NCI-H2107 (cell line): ENCODE measurements at places on chromosomes 1 and 21.
A peak's percentile ranks its signal among the peaks of the same experiment; 100 is the strongest.

GRCh38 chr1:176926330-176927086 lies 238.0 kb downstream of the ASTN1 start:
- no peak for DNase-seq

DNA sequence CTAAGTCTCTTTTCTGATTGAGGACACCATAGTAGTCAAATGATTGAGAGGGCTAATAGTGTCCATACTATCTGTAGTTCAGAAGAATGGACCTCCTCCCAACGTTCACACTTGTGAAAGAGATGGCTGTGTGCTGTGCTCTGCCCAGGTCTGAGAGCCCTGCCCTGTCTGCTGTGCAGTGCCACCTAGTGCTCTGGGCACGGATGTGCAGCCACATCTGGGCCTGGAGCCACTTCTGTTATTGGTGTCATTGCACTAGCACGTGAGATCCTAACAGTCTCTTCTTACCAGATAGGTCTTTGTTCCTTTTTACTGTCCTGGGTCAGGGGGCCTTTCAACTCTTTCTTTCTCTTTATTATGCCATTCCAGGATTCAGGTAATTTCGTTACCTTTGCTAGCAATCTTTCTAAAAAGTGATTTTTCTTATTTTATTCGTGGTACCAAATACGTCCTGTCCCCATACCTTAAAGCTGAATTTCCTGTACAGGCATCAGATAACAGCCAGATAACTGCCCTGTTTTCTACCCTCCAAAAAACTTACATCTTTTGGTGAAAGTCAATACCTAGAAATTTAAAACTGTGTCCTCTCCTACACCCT lies 21.7 kb downstream of the INTS3 start:
- peak; percentile 80 for DNase-seq

GRCh38 chr1:234670967-234671626 lies 61.1 kb upstream of the IRF2BP2 start:
- no peak for DNase-seq

- DNase-seq = no peak
Measured at GRCh38 chr1:246394121-246394520, 113.0 kb downstream of the SMYD3 start.

DNA sequence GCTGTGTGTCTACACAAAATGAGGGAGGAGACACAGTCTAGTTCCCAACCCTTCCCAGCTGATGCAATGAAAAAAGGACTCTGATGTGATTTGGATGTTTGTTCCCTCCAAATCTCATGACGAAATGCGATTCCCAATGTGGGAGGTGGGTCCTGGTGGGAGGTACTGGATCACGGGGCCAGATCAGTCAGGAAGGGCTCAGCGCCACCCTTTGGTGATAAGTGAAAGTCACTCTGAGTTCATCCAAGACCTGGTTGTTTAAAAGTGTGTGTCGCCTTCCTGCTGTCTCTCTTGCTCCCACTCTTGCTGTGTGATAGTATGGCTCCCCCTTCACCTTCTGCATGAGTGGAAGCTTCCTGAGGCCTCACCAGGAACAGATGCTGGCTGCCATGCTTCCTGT lies 63.2 kb downstream of the GNG4 start:
- no peak for DNase-seq

DNA sequence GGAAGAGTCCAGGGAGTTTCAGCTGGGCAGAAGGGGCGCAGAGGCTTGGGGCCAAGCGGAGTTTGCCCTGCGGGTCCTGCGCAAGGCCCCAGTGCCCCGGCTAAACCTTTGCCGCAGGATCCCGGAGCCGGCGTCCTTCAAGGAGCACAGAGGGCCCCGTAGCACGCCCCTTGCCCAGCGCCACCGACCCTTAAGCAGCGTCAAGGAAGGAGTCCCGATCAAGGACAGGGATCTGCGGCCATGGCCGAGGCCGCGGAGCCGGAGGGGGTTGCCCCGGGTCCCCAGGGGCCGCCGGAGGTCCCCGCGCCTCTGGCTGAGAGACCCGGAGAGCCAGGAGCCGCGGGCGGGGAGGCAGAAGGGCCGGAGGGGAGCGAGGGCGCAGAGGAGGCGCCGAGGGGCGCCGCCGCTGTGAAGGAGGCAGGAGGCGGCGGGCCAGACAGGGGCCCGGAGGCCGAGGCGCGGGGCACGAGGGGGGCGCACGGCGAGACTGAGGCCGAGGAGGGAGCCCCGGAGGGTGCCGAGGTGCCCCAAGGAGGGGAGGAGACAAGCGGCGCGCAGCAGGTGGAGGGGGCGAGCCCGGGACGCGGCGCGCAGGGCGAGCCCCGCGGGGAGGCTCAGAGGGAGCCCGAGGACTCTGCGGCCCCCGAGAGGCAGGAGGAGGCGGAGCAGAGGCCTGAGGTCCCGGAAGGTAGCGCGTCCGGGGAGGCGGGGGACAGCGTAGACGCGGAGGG lies 520 bp downstream of the CLIC6 start:
- no peak for DNase-seq

DNA sequence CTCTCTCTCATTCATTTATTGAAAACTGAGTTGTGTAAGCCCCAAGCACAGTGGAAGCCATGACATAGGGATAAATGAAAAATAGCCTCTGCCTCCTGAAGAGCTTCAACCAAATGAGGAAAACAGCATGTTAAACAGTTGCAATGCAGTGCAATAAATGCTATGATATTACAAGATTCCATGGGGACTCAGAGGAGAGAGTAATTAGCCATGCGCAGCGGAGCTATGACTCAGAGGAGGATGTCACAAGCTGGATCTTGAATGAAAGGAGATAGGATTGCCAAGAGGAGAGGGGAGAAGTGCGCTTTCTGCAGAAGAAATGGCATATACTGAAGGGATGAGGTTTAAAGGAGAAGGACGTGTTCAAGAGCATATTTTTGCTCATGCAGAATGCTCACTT lies 231.3 kb upstream of the PLXNA2 start:
- no peak for DNase-seq

- no peak for DNase-seq
Measured at GRCh38 chr21:34200288-34200905, 127.0 kb downstream of the MRPS6 start.

DNA sequence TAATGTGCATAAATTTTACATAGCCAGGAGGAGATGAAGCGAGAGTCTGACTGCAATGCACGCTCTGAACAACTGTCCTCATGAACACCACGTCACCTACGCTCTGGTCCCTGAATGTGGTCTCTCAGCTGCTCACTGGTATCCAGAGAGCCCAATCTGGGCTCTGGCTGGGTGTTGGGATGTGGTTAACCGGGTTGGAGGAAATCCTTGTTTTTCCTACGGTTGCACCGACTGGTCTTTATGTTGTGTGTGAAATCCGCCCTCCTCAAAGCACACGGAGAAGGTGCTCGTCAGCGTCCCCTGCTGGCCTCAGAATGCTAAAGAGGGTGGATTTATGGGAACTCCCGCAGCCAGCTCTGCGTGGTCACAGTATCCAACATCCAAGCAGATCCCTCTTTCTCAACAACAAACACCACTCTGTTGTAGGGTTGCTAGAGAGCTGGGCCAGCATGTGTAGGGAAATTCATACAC lies 51.8 kb upstream of the FAM89A start:
- DNase-seq = no peak
